ENCODE measurements at places on chromosomes 7 and 10.

GRCh38 chr7:34672430-34672829 lies 14.4 kb downstream of the NPSR1 start:
- DNase-seq = peak; percentile 45

DNA sequence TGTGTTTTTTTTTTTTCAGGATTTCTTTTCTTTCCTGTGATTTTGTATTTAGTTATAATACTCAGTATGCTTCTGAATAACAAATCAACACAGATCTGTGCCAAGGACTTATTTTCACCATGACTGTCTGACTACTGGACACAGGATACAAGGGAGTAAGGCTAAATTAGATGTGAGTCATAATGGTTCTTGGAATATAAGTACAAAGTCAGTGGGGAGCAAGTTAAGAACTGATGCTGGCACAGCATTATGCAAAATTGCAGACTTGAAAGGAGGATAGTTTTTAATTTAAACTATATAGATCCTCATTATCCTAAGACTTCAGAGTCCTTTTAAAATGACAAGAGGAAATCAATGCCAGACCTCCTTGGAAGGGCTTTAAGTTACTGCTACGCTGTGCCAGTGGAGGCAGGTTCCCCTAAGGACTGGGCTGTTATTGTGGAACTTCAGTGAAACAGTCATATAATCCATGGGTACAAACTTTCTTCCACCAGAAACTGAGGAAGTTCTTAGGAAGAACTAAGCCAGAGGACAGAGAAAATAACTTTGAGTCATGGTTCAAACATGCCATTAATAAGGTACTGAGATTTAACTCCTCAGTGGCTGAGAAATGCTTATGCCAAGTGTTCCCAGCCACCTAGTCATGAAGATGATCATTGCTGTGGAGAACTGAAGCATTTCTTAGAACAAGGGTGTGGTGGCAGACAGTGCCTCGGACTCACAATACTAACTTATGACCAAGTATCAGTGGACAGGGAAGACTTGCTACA lies 531.2 kb downstream of the HTR7 start:
- DNase-seq = no peak

DNA sequence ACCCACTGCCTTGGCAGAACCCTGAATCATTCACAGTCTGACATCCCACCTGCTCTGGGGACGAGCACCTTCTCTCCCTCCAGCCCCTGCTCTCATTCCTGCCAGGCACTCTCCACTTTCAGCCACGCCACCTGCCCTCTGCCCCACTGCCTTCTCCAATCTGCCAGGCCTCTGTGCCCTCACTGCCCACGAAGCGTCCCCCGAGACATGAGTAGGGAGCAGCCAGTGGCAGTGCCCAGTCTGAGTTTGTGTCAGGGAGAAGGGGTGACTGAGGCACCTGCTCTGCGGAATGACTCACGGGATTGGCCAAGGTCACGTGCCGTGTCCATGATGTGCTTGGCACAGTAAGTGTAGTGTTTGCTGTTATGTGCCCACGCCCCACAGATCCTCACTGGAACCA lies 215.2 kb upstream of the PPP2R2D start:
- no peak for DNase-seq

DNA sequence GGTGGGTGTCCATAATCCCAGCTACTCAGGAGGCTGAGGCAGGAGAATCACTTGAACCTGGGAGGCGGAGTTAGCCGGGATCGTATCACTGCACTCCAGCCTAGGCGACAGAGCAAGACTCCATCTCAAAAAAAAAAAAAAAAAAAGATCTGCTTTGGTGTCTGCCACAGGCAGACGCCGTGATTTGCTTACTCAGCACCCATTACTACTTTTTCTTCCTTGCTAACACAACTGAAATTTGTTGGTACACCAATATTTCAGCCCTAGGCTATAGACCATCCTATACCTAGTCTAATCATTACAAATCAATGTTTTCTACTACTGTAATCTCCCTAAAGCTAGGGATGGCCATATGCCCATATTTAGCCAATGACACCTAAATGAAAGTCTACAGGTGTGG lies 53.5 kb upstream of the PARD3 start:
- no peak for DNase-seq

GRCh38 chr7:107286751-107287621 lies 118.2 kb downstream of the HBP1 start:
- no peak for DNase-seq

- no peak for DNase-seq
Observed at GRCh38 chr7:148925836-148926235, 41.7 kb upstream of the EZH2 start.

DNA sequence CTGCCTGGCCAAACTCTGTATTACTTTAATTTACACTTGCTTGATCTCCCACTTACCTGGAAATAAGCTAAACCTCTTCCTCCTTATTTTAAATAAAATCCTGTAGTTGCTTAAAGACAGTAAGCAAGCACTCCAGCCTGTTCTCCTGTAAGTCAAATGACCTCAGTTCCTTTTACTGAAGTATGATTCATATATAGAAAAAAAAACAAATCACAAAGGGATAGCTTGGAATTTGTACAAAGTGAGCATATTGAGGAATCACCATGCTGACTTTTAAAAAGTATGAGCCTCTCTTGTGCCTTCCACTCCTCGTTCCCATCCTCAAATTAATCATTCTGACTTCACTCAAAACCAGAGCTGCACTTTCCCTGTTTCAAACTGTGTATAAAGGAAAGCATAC lies 52.0 kb downstream of the C10orf90 start:
- no peak for DNase-seq

DNA sequence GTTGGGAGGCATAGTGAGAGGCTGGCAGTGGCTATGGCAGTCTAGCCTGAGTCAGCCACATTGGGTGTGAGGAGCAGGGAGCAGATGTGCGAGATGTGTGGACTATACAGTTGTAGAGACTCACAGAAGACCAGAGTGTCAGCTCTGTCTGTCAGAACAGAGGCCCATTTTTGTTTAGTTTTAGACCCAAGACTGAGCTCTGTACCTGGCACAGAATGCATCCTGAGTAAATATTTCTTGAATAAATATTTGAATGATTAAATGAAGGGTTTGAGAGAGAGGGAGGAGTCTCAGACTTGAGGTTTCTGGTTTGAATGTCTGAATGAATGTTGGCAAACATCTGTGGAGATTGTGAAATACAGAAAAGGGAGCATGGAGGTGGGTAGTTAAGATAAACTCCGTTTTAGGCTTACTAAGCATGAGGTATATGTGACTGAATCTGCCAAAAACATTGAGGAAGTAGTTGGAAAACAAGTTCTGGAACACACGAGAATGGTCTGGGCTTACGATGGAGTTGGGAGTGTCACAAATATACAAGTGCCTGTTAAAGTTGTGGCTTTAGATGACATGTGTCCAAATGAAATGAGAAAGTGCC lies 3.6 kb downstream of the SEC23IP start:
- peak; percentile 76 for DNase-seq

- DNase-seq = no peak
Observed at GRCh38 chr7:37251222-37251621, 197.4 kb downstream of the ELMO1 start.

DNA sequence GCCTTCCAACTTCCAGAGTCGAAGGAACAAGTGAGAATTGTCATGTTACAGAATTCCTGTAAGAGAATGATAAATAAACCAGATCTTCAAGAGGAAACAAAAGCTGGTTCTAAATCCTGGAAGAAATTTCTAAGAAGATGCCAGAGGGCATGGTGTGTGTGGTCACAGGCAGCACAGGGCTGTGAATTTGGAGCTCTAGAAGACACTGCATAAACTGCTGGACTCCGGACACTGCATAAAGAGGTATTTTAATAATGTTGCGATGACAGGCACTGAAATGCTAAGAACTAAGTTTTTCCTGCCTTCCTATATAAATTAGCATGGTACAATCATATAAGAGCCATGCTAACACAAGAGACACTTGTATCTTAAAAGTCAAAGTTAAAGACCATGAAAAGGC lies 86.0 kb downstream of the LARP4B start:
- no peak for DNase-seq

GRCh38 chr10:14683256-14683655 lies 91.4 kb downstream of the FAM107B start:
- DNase-seq = no peak

GRCh38 chr10:48684792-48685623 lies at the start of gene WDFY4:
Gene WDFY4 (plus strand): TSS chr10:48684873. CDS start chr10:48709733, 24,860 bp downstream.
- DNase-seq = no peak

- no peak for DNase-seq
Observed at GRCh38 chr10:1281405-1281782, 225.2 kb downstream of the WDR37 start.

GRCh38 chr7:84674236-84674913 lies 479.8 kb upstream of the SEMA3A start:
- peak; percentile 16 for DNase-seq

Data from GM03348 (cell line).